Activated CD8-positive, alpha-beta memory T cell treated with anti-CD3 and anti-CD28 coated beads for 1 hour (primary cell): ENCODE measurements at places on chromosomes 7 and 10.

- no peak for DNase-seq
These were observed 5.6 kb upstream of the AQP1 start for GRCh38 chr7:30906014-30906413.

DNA sequence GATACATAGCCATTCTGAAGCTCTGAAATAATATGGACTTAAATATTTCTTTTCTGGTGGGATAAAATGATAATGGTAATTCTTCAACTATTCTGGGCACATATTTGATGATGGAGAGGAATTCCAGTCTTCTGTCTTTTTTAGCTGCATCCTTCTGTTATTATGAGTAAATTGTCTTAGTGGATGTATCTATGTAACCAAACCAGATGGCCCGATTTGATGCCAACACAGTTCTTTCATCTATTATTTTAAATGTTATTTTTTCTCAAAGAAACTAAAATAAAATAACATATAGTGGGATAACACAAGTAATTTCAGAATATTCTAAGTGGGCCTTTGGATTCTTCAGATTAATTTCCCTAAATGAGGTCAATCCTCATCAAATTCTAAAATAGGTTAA lies 110.2 kb downstream of the TFEC start:
- no peak for DNase-seq

- no peak for DNase-seq
These were observed 110.0 kb upstream of the PDLIM1 start for GRCh38 chr10:95400787-95401186.

GRCh38 chr7:151087245-151088018 lies 1.2 kb downstream of the AGAP3 start:
- no peak for DNase-seq

DNA sequence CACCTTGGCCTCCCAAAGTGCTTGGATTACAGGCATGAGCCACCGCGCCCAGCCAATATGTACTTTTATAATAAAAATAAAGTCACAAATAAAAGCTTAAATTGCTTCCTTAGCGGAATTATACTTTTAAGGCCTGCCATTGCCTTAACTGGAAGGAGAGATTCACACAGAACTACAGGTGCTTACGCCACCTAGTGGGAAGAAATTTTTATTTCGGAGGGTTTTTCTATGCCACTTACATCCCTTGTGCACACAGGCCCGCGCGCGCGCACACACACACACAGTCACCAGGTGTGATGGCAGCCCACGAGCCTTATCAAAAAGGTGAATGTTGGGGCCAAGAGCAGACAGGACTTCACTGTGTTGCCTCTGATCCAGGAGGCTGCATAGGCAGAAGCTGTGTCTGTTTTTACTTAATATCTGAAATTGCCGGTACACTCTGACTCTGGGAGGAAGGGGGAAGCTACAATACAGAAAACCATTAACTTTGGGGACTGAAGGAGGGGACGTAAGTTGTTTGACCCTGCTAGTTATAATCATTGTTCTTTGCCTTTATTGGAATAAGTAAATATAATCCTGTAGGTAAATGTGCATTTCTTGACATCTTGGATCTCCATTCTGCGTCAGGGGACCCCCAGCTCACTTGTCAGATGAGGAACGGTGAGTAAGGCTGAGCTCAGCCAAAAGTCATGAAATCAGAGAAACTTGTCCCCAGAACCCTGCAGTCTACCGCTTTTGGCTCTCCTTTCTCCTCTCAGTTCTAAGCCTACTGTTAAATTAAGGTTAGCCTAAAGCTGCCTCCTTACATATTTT lies 87.1 kb downstream of the SLC16A9 start:
- no peak for DNase-seq

DNA sequence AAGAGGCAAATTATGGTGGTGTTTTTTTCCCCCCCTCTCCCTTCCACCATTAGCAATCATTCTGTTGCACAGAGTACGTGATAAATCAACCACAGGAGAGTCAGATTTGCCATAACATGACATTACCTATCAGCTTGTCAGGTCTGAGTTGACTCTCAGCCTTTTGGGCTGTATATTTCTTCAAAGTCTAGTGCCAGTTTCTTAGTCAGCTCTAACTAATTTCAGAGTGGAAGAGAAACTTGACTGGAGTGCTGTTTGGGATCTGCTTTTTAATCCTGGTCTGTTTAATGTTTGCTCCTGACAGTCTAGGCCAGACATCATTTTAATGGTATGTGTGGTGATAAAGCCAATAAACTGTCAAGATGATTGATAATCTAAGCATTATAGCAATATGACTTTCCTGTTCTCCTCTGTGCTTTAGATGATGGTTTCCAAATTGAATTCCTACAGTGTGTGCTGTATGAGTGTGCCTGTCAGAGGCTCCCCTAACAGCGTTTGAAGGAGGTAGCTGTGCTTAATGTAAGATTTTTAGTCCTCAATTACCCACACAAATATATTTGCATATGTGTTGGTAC lies 76.9 kb downstream of the LRMDA start:
- DNase-seq = no peak

GRCh38 chr7:41882745-41883420 lies 180.0 kb upstream of the INHBA start:
- no peak for DNase-seq

GRCh38 chr7:130974794-130975193 lies 240.8 kb upstream of the KLF14 start:
- DNase-seq = no peak

DNA sequence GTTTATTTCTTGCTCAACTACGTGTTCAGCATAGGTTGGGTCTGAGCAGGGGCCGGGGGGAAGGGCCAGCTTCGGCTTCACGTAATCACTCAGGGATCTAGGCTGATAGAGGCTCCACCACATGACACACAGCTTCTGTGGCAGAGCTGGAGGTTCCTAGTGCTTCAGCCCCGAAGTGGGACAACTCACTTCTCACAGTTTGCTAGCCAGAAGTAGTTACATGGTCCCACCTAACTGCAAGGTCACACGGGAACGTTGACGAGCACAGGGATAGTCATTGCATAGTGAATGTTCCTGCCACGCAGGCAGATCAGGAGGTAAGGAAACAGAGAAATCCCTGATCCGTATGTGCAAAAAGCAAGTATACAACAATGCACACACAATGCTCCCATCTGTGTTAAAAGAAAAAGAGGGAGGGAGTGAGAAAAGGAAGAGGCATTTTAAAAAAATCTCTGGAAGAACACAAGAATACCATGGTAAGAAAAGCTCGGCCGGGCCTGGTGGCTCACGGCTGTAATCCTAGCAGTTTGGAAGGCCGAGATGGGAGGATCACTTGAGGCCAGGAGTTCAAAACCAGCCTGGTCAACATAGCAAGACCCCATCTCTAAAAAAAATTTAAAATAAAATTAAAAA lies 16.9 kb downstream of the SMURF1 start:
- no peak for DNase-seq
